H7 (cell line): ENCODE measurements at places on chromosomes 7 and 10. TPM values are rescaled to one million over a fixed set of nuclear protein-coding genes. Genes with fewer than 3 reads are reported as not detected.

SLC18A3 gene
- total RNA-seq: not detected in 2 replicates

CABCOCO1 gene
- not detected in 2 replicates for total RNA-seq

DNA sequence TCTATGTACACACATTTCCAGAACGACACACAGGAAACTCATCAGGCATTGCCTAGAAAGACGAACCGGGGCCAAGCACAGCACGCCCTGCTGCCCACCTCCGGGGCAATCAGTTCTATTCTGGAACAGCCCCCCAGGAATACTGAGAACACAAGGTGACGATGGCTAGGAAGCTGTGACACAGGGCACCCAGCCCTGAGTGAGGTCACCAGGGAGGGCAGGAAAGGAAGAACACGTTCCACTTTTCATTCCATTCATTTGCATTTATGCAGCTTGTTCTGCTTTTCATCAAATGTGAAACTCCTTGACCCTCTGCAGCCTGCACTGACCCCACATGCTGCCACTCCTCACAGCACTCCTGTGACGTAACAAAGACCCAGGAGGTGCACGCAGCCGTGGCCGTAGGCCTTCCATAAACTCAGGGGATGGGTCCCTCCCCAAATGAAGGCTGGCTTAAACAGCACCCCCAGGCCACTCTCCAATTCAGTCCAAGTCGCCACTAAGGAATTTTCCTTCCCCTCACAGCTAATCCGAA lies 28.9 kb downstream of the MAD1L1 start:
- no peak for DNase-seq

- no peak for DNase-seq
Observed at GRCh38 chr7:2948749-2949148, 94.9 kb downstream of the CARD11 start.

- no peak for DNase-seq
Observed at GRCh38 chr10:102453502-102453901, 2.2 kb upstream of the C10orf95 start.

- DNase-seq: no peak
Observed at GRCh38 chr7:66355756-66356155, 150.6 kb downstream of the TPST1 start.

DNA sequence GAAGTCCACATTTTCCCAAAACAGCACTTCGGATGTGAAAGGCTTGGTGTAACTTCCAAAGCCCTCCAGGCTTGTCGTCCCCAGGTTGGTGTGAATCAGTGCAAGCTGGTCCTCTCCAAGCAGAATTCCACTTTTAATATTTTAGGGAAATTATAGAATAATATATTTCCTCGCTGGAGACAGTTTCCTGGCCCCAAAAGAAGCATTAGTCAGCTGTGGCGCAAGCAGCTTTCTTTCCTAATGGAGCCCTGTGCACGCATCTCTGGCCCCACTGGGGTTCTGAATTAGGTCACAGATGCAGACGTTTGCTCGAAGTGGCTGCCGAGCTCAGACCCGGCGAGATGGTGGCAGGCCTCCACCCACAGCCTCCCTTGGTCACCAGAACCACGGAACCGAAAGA lies 33.3 kb upstream of the MNX1 start:
- DNase-seq: no peak

- no peak for DNase-seq
Observed at GRCh38 chr7:94999069-94999351, 91.6 kb downstream of the PPP1R9A start.

- DNase-seq: no peak
Observed at GRCh38 chr7:156147104-156147503, 334.8 kb upstream of the SHH start.
